ENCODE measurements at places on chromosomes 5 and 9.

GRCh38 chr9:27537027-27537435 is 7.4 kb upstream of the MOB3B start:
- no peak for DNase-seq

GRCh38 chr9:78921341-78921740 is 624.4 kb downstream of the PSAT1 start:
- DNase-seq, result no peak

- DNase-seq, result no peak
Measured at GRCh38 chr5:11609570-11610303, 294.5 kb downstream of the CTNND2 start.

DNA sequence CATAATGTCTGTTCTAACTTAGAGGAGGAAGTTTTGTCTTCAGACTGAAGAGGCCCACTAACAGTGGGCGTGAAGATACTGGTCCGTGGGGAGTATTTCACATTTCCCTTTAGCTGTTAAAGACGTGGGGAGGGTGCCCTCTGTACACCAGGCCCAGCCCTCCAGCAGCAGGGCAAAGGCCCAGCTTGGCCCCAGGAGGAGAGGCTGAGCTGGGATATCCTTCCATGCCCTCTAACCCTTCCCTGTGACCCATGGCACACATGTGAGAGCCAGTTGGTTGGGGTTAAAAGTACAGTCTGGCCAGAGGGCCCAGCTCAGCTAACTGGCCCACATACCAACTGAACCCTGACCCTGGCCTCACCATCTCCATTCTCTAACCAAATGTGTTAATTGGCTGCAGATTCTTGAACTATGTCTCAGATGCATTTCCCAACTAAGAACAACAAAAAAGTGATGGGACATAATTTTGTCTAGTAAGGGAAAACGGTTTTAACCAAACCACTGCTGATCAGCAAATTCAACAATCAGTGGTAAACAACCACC is 74.4 kb downstream of the LHFPL2 start:
- DNase-seq, result no peak

DNA sequence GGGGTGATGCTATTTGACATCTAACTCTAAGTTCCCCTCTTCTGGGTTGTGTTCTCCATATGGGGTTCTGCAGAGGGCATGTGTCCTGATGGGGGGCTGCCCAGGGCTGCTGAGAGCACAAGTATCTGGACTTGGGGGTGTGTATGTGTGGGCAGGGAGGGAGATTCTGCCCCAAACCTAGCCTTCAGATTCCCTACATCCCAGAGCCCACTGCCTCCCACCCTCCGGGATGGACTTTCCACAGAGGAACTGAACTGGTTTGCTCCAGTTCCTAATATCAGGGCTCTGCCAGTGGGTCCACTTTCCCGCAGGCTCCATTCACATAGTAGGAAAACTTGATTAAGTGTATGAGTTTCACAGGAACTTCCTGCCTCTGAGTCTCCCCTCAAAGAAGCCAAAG is 16.4 kb upstream of the TIFAB start:
- DNase-seq, result no peak

- no peak for DNase-seq
Measured at GRCh38 chr9:20355022-20355421, 267.3 kb downstream of the MLLT3 start.

DNA sequence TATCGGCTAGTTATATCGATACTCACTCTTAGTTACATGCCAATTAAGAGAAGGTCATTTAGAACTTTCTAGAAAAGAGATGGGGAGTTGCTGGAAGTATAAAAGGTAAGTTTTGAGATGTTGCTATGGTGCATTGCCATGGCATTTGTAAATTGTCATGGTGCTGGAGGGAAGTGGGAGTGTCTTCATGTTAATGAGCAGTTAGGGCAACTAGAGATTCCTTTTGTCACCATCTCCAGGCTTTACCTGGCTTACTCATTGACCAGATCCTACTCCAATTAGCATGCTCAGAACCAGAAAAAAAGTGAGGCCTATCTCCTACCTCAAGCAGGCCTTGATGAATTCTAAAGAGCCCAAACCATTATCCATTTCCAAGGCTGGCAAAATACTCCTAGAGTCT is 82.8 kb downstream of the PRR16 start:
- DNase-seq, result no peak

DNA sequence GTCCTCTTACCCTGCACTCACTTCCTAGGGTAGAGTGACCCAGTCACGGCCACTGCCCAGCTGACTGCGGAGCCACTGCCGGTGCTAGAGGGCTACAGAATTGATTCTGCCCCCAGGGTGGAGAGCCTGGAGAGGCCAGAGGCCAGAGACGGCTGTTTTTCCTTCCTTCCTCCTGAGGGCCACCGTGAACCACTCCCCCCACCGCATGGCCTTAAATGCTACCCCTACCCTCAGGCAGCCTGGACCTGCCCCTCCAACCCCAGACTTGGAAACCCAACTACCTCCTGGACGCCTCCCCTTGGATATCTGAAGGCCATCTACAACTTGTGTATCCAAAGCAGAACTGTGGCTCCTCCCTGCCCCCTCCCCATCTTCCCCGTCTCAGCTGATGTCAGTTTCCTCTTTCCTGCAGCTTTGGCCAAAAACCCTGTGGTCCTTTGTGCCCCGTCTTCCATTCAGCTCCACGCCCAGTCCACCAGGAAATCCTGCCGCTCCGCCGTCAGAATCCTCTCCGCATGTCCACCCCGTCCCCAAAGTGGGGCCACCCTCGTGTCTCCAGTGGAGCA is 16.3 kb downstream of the SH2D3C start:
- DNase-seq, result no peak

DNA sequence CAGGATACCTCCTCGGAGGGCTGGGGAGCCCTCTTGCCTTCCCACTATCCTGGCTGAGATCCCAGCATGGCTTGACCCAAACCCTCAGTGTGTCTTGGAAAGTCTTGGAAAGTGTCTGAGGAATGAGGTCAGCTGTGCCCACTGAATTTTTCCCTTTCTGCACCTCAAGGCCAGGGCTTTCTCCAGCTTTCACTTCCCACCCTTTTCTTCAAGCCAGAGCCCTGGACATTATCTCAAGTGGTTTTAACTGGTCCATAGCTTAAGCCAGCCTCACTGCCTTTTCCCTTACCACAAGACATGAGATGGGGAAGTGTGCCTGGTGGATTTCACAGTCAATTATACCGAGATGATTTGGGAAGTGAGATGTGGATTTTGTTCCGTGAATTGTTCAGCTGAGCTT is 35.7 kb upstream of the LHX2 start:
- DNase-seq, result no peak

- no peak for DNase-seq
Measured at GRCh38 chr5:3825531-3826451, 230.2 kb downstream of the IRX1 start.

- DNase-seq, result no peak
Measured at GRCh38 chr5:169635936-169636335, 1.1 kb upstream of the DOCK2 start.

DNA sequence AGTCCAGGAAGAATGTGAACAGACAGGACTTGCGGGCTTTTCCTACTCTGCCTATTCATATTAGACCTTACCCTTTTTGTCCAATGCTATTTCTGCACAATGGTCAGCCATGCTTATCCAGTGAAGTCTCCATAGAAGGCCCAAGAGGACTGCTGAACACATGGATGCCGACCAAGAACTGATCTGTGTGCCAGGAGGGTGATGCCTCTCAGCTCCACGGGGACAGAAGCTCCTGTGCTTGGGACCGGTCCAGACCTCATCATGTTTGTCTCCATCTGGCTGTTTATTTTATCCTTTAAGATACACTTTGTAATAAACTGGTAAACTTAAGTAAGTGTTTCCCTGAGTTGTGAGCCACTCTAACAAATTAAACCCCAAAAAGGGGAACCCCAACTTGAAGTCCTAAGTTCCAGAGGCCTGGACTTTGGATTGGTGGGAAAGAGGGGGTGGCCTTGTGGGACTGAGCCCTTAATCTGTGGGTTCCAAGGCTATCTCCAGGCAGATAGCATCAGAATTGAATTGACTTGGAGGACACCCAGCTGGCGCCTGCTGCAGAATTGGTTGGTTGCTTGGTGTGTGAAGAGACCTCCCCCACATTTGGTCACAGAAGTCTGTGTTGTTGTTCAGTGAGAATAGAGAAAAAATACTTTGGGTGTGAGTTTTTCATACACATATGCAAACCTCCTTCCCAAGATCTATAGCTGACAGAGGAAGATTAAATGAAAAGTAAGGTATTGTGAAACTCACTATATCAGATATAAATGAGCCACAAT is 57.9 kb upstream of the ANKH start:
- DNase-seq, result no peak

- no peak for DNase-seq
Measured at GRCh38 chr5:160614136-160614535, 192.5 kb downstream of the PTTG1 start.

DNA sequence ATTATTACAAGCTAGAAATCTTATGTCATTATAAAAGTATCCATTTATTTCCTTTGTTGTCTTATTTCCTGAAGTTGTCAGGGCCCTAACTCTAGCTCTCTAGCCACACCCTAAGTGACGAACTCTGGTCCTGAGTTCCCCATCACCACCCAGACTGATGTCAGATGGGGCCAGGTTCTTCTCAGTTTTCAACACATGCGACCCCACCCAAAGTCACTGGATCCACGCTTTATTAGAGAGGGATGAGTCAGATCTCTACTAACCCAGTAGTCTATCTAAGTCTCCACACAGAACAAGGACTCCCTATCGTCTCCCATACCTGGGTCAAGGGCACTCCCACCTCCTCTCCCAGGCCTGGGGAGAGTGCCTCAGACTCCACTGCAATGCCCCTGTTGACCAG is 6.8 kb upstream of the FEM1C start:
- no peak for DNase-seq

DNA sequence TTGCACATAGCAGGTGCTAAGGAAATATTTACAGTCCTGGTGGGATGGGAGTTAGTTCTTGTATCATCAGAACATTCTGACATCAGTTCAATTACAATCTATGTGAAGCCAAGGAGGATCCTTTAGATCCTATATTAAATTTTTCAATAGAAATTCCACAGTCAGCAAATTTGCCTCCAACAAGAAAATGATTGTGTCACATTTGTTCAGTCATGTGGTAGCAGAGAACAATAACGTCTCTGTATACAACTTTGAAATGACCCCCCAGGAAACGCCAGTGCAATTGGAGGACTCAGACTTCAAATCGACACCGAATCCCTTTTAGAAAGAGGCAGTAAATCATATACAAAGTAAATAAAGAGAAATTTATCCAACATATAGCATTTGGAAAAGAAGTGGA is 392.1 kb downstream of the DTWD2 start:
- no peak for DNase-seq

GRCh38 chr5:31471916-31472315 is 60.0 kb downstream of the DROSHA start:
- no peak for DNase-seq

DNA sequence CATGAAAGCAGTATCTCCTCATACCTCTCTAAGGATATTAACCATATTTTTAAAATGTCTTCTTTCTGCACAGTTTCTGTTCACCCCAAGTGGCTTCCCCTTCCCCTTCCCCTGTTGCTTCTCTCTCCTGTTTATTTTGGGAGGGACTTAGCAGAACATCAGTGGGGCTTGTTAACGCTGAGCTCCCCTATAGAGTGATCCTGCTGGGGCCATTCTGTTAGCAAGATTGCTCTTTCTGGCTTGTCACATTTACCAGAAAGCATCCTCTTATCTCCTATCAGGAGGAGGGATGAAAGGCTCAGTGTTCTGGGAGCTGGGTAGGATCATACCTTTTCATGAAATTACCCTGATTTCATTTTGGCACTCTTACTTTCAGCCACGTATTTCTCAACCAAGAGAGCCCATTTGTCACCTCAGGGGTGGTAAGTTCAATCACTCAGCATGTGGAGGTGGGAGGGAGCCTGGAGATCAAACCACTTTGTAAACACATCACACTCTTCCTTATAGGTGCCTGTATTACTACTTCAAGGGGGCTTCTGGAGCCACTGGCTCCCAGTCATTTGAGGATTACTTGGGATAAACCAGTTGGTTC is 16.7 kb downstream of the NXNL2 start:
- DNase-seq, result no peak

GRCh38 chr9:114060711-114061110 is 17.4 kb downstream of the AMBP start:
- no peak for DNase-seq

DNA sequence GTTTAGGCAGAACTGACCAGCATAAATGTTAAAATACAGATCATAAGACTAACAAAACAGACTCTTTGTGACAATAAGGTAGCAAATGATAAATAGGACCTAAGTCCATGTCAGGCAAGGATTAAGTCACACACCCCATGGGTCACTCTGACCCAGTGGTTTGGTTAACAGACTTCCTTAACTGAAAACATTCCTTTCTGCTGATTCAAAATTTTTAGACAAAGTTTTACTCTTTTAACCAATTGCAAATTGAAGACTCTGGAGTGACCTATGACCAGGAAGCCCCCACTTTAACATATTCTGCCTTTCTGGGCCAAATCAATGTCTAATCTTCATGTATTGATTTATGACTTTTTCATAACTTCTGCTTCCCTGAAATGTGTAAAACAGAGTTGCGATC is 4.9 kb upstream of the NXNL2 start:
- no peak for DNase-seq

GRCh38 chr5:139155333-139155732 is 42.8 kb downstream of the SIL1 start:
- DNase-seq, result no peak

GRCh38 chr5:100574716-100575115 is 39.5 kb downstream of the FAM174A start:
- no peak for DNase-seq

DNA sequence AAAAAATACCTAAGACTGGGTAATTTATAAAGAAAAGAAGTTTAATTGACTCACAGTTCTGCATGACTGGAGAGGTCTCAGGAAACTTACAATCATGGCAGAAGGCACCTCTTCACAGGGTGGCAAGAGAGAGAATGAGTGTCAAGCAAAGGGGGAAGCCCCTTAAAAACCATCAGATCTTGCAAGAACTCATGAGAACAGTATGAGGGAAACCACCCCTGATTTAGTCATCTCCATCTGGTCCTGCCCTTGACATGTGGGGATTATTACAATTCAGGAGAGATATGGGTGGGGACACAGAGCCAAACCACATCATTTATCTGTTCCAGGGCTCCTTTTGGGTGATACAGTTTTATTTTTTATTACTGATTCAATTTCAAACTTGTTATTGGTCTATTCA is 23.2 kb upstream of the ADAMTS16 start:
- no peak for DNase-seq

- no peak for DNase-seq
Measured at GRCh38 chr5:1037123-1037670, 28.6 kb downstream of the NKD2 start.

GRCh38 chr9:114434878-114435311 is 47.1 kb upstream of the AKNA start:
- peak; percentile 64 for DNase-seq

GRCh38 chr9:75365196-75365595 is 276.9 kb downstream of the OSTF1 start:
- DNase-seq, result no peak

GRCh38 chr9:7246917-7247522 is 489.2 kb downstream of the KDM4C start:
- no peak for DNase-seq

DNA sequence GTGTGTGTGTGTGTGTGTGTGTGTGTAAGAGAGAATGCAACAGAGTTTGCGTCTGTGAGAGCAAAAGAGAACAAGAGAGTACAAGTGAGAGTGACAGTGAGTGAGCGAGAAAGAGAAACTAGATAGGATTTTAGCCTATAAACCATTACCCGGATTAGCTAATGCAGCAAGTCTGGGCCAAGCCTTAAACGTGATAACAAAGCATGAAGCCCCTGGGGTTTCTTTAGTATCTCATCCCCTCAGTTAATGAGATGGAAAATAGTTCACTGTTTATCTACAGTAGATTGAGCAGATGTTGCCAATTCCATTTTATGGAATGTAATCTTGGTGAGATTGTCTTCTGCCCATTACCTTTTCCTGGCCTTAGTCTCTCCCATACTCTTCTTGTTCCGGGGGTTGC is 114.5 kb downstream of the MAT2B start:
- no peak for DNase-seq

All from Caco-2 (cell line).